ENCODE measurements at places on chromosomes 16 and 17.

- no peak for DNase-seq
Measured at GRCh38 chr16:17474572-17474971, 3.8 kb upstream of the XYLT1 start.

DNA sequence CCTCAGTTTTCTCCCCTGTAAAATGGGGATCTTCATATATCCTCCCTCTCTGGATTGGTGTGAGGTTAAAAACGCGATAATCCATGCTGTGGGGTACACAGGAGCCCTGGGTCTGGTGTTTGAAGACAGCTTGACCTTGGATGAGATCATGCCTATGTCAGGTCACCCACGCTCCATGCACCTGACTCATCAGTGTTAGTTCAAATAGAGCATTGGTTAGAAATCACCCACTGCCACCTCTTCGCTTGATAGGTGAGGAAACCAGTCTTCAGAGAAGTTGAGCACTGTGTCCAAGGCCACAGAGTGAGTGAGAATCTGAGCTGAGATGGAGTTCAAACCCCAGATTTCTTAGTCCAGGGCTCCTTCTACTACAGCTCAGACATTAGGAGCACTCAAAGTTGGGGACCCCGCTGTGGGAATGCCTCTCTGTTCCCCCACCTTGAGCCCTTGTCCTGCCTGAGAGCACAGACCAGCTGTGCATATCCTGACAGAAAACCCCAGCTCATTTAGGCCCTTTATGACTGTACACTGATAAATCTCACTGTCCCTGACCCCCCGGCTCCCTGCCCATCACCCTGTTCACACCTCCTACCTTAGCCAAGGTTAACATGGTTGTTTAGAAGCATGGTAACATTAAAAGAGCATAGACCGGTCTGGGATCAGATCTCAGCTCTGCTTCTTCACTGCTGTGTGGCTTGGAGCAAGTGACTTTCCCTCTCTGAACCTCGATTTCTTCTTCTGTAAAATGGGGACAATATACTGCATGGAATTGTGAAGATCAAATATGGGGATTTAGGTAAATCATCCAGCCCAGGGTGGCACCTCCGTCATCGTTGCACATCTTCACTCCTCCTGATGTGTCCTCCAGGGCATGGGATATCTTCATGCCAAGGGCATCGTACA is 22.4 kb upstream of the LGALS9 start:
- no peak for DNase-seq

DNA sequence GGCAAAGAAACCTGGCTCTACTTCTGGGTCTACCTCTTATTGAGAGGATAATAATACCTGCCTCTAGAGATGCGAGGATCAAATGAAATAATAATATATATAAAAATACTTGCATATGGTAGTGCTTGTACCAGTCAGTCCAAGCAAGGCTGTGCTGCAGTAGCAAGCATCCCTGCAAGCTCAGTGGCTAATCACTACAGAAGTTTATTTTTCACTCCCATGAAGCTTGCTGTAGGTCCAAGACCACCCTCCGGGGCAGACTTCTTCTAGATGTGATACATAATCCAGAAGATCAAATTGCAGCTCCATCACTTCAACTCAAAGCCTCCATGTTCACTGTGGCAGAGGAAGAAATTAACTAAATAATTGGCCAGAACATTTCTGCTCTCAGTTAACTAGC is 48.9 kb upstream of the NKD1 start:
- DNase-seq: no peak

GRCh38 chr16:2212362-2213324 is 2.0 kb upstream of the BRICD5 start:
- DNase-seq: no peak

GRCh38 chr16:89320782-89321501 is 103.4 kb downstream of the ZNF778 start:
- DNase-seq: peak; percentile 71

- peak; percentile 12 for DNase-seq
Measured at GRCh38 chr17:79033046-79033616, 9.2 kb downstream of the C1QTNF1 start.

- DNase-seq: no peak
Measured at GRCh38 chr17:55887531-55887930, 136.7 kb downstream of the PCTP start.

DNA sequence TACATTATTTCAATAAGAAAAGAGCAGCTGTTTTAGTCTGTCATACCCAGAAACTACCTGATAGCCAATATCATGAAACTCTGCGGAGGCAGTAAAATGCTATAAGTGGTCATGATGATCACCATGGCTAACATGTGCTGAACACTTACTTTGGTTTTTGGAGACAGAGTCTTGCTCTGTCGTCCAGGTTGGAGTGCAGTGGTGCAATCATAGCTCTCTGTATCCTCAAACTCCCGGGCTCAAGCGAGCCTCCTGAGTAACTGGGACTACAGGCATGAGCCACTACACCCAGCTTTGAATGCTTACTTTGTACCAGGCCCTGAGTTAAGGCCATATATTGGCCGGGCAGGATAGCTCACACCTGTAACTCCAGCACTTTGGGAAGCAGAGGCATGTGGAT is 101.2 kb upstream of the DHX40 start:
- no peak for DNase-seq

GRCh38 chr17:4999430-5000093 is 1.8 kb downstream of the KIF1C start:
- DNase-seq: no peak

GRCh38 chr16:57822018-57822553 is 19.8 kb upstream of the KIFC3 start:
- DNase-seq: no peak

DNA sequence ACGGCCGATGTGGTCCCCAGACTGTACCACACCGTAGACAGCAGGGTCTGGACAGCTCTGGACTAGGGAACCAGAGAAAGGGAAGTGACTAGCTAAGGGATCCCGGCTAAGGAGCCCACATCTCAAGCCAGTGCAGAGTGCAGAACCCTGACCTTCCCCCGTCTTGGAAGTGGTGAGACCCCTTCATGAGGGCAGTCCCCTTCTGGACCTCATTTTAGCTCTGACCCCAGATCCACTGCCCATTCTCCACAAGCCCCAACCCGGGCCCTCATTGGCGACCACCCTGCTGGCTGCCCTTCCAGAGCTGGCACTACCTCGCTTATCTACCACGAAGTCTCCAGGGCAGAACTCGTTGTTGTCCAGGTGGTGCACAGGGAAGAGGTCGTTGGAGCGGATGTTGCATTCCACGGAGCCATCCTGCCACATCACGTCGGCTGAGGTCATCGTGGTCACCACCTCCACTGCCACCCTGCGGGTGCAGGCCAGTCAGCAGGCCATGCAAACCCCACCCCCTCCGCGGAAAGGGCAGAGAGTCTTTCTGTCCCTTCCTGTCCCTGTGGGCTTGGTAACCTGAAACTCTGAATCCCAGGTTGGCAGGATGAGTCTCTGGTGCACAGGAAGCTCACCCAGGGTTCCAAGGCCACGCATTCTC is 14.2 kb downstream of the SPHK1 start:
- no peak for DNase-seq

GRCh38 chr16:67941469-67942199 is 2.3 kb downstream of the LCAT start:
- no peak for DNase-seq
